ENCODE measurements at places on chromosomes 3 and 15. TPM values are rescaled to one million over a fixed set of nuclear protein-coding genes. Genes with fewer than 3 reads are reported as not detected.

Gene TMC3
- 0.12 TPM for polyA plus RNA-seq

- DNase-seq = no peak
Observed at GRCh38 chr3:190601622-190602021, 87.7 kb downstream of the IL1RAP start.

GRCh38 chr15:66139591-66140207 lies 113.9 kb downstream of the MEGF11 start:
- DNase-seq = no peak

DNA sequence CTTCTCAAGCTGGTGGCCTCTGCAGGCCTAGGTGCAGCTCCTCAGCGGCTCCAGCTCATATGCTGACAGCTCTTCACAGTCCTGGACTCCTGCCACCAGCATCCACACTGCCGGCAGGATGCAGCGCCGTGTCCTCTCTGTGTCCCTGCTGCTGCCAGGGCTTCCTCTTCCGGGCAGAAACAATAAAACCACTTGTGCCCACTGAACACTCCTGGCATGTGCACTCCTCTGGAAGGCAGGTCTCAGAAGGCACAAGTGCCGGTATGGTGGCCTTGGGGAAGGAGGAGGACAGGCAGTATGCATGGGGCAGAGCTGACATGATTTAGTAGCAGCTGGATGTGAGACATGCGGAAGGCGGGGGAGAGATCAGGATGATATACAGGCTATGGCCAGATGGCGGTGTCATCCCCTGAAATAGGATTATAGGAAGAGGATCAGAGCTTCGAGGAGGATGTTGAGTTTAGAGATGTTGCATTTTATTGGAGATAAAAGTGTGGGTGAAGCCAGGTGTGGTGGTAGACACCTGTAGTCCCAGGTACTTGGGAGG lies 7.5 kb upstream of the MAN2A2 start:
- DNase-seq = no peak

GRCh38 chr3:130627143-130627855 lies 110.3 kb downstream of the COL6A6 start:
- DNase-seq = no peak

Gene MGA
- 38.3 TPM for polyA plus RNA-seq

- DNase-seq = no peak
Observed at GRCh38 chr3:142929109-142929508, 34.4 kb downstream of the PAQR9 start.

DNA sequence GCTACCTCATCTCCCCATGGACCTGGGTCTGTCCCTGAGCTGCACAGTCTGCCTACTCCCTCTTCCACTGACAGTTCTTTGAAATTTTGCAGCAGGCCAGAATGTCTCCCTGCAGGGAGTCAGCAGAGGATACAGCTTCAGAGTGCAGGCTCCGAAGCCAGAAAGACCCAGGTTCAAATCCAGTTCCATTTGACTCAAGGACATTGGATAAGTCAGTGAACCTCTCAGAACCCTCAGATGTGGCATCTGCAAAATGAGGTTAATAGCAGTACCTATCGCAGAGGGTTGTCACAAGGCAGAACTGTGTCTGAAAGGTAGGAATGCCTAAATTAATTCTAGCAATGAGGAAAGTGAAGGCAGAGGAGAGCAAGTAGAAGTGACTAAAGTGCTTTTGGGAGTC lies 244.4 kb upstream of the TRIM42 start:
- no peak for DNase-seq

Gene SNX33
- 18.9 TPM for polyA plus RNA-seq

DNA sequence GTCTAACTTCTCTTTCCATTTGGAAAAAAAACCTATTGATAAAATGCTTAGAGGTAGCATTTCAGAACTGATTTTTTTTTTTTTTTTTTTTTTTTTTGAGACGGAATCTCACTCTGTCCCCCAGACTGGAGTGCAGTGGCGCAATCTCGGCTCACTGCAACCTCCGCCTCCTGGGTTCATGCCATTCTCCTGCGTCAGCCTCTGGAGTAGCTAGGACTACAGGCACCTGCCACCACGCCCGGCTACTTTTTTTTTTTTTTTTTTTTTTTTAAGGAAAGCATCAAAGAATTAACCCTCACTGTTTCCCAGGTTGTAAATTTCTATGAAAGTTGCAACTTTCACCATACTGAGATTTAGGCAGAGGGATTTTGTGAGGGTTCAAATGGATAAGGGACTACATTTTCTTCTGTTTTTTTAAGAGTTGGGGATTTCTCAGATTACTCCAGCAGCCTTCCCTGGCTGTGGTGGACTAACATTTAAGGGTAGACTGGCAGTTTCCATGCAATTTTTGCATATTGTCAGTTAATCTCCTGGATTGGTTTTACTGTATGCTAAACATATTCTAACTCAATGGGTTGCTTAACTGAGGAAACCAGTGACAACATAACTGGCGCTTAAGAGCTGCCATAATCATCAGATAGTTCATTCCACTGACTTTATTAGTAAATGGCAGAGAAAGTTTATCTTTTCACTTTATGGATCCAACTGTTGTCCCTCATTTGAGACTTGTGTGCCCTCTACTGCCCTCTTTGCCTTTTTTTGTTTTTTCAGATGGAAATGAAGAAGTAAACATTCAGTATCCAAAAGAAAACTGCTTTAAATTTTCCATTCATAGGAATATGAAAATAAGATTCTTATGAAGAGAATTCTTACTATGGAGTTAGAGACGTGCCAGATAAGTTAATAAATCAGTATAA lies 93.7 kb downstream of the NPTN start:
- no peak for DNase-seq

DNA sequence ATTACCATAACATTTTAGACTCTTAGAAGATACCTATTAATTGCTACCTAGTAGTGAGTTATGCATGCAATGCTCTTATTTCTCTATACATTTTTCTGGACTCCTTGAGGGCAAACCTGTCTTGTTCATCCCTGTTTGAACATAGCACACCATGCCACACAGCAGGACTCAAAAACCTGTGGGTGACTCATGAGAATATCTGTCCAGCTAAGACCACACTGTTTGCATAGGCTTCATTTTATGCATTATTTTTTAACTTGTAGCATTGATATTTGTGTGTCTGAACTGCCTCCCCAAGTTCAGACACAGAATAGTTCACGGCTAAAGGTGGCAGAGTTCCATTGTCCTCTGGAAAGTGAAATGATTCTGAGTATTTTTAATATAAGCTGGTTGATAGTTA lies 1.8 kb downstream of the LMCD1 start:
- DNase-seq = no peak

- peak; percentile 24 for DNase-seq
Observed at GRCh38 chr3:26171006-26171405, 381.1 kb downstream of the OXSM start.

DNA sequence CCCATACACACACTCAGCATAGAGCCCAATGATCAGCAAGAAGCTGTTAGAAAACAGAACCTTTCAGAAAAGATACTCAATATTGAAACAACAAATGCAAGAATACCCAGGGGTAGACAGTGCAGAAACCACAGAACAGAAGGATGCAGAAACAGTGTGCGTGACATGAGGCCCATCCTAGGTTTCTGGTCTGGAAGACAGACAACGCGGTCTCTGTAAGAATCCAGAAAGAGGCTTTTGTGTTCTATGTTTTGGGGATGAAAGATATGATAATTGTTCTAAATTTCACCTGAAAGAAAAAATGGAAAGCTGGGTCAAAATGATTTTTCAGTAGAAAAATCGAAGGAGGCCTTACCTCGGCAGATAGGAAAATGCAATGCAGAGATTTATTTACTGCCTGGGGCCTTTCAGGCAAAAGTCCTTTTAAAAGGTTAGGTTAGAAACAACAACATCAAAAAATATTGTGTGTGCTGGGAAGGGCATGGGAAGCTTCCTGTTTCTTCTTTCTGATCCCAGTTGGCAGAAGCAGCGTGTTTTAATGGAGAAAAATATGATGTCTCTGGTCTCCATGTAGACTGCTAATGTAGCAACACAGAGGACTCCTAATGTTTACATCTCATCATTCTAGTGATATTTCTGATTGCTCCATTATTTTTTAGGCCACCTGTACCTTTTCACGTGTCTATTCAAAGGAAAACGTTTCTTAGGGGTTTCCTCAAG lies 17.0 kb downstream of the SYNM start:
- no peak for DNase-seq

- no peak for DNase-seq
Observed at GRCh38 chr15:61659566-61660190, 400.6 kb downstream of the VPS13C start.

Gene ACP3
- 84.6 TPM for polyA plus RNA-seq

GRCh38 chr15:45184562-45185041 lies 3.2 kb downstream of the SHF start:
- no peak for DNase-seq

DNA sequence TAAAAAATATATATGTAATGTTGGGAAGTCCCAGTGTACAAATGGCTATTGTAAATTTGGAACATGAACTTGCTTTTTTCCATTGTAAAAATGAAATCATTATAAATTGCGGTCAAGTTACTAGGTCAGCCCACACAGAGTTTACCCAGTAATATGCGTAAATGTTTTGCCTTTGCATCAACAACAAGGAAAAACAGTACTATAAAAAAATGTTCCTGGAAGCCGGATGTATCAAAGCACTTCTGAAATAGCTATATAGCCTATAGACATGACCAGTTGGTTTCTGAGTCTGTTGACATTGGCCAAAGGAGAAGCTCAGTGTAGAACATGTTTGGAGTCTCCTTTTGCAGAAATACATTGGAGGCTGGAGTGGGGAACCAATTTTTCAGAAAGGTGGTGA lies 23.2 kb downstream of the CTNNB1 start:
- no peak for DNase-seq

Gene REC114
- polyA plus RNA-seq = not detected

- no peak for DNase-seq
Observed at GRCh38 chr15:56735589-56735988, 2.3 kb upstream of the ZNF280D start.

- DNase-seq = no peak
Observed at GRCh38 chr15:82062479-82063454, 16.9 kb upstream of the MEX3B start.

- no peak for DNase-seq
Observed at GRCh38 chr15:33008284-33008995, 186.1 kb downstream of the FMN1 start.

DNA sequence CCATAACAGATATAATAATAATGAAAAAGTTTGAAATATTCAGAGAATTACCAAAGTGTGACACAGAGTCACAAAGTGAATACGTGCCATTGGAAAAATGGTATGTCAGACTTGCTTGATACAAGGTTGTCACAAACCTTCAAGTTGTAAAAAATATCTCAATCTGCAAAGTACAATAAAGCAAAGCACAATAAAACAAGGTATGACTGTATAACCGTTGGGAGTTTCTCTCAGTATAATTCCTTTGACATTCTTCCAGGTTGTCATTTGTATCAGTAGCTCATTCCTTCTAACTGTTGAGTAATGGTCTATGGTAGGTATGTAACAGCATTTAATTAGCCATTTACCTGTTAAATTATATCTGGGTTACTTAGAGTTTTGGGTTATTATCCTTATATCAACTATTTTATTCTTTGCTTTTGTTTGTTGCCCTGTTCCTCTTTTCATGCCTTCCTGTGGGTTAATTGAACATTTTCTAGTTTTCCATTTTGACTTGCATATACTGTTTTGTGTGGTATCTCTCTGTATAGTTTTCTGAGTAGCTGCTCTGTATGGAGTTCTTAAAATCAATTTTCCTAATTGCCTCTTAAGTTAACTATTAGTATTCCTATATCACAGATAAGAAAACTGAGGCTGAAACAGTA lies 112.5 kb downstream of the SUCNR1 start:
- DNase-seq = no peak

DNA sequence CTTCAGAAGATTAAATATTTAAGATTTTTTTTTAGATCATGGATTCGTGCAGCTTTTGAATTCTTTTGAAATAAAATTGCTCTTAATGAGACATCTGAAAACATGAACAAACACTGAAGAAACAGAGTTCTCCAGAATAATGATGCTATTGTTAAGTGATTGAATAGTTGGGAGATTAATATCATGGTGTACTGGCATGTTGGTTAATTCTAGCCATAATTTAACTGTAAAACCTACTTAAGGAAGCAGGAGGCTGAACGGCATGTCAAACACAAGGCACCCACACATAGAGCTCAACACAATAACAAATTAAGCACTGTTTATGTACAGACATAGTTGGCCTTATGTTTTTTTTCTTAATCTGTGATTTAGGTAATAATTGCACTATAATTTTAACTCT lies 185.6 kb downstream of the RBMS3 start:
- no peak for DNase-seq

DNA sequence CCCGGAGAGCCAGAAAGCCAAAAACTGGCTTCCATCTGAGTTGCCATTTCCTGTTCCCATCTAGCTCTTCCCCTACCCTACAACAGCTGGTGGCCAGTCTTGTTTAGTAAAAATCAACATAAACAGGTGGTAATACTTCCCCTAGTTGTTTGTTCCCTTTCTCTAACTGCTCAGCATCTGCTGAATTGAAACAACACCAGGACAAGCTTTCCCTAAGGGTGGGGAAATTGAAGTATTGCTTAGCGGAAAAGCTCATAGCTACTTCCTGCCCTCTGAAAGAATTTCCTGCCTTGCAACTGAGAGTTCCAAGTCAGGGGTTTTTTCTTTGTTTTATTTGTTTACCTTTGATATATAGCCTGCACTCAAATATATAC lies 66.8 kb downstream of the HMG20A start:
- no peak for DNase-seq

DNA sequence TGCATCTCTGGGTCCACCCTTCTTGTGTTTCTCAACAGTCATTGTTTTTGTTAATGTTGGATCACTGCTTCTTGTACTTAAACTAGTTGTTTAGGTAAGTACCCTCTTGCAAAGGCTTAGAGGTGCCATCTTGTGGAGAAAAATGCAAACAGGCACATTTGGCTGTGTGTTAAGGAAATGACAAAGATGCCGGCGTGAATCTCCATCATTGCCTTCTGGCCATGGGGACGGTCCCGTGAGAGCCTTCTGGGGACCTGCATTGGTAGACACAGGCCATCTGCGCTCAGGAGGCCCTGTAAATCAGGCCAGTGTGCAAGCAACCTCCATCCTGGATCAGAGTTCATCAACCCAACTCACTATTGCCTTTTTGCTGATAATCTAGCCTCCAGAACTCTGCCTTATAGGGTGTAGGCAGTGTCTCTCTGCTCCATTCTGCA lies 158.6 kb upstream of the NR2E3 start:
- no peak for DNase-seq

Gene AP3B2
- 2.8 TPM for polyA plus RNA-seq

Gene RNU5B-1
- not detected for polyA plus RNA-seq

Gene IGDCC3
- polyA plus RNA-seq = 7.1 TPM

DNA sequence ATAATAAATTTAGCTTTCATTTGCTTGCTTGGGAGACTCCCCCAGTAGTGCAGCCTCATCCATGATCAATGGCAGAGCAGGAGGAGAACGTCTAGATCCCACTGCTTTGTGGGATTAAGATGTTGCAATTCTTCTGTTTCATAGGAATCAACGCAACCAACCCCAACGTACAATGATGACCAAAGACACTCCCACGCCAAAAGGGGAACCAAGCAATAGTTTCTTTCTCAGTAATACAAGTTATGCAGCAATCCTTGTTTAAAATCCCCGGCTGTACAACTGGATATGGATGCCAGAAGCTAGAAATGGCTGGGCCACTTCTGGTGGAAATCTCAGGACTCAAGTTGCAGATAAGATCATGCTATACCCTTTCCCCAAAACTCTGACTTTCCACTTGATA lies 411.2 kb downstream of the VPS13C start:
- DNase-seq = no peak

- no peak for DNase-seq
Observed at GRCh38 chr15:60557191-60557618, 78.3 kb upstream of the ICE2 start.
